ENCODE measurements at places on chromosomes 3 and 15. TPM values are rescaled to one million over a fixed set of nuclear protein-coding genes. Genes with fewer than 3 reads are reported as not detected.
A peak's percentile ranks its signal among the peaks of the same experiment; 100 is the strongest.

- no peaks in the 10 kb centered on the region for H3K36me3 ChIP-seq
- H3K4me3 ChIP-seq: no peak overlapping the region
- H3K27me3 ChIP-seq: no peaks in the 10 kb centered on the region
- H3K4me1 ChIP-seq: no peaks in the 10 kb centered on the region
- DNase-seq: no peak
These were observed 878.0 kb downstream of the PDCD6IP start for GRCh38 chr3:34676436-34676835.

Gene BLM
- total RNA-seq: 0.80 TPM

DNA sequence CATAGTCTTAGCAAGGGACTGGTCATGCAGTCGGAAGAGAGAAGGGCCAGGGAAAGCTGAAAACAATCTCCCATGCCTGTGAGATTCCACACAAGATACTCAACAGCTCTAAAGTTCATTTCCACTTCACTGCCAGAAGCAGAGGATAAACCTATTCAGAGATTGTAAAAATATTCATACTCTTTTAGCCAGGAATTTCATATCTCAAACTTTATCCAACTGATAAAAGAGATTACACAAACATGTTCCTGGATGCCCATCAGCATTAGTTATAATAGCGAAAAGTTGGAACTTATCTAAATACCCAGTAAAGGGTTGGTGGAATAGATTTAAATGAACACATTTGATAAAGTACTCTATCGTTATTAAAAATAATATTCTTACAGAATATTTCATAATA, 75.2 kb upstream of the ARHGEF3 start:
- no peaks in the 10 kb centered on the region for H3K36me3 ChIP-seq
- no peak overlapping the region for H3K4me3 ChIP-seq
- DNase-seq: no peak
- no peaks in the 10 kb centered on the region for H3K4me1 ChIP-seq
- H3K27me3 ChIP-seq: no peaks in the 10 kb centered on the region

GRCh38 chr3:44016818-44017217, 224.9 kb upstream of the TOPAZ1 start:
- H3K27ac ChIP-seq: no peak overlapping the region
- H3K4me1 ChIP-seq: peaks cover 4% of the 10 kb centered on the region
- H3K27me3 ChIP-seq: peaks cover 9% of the 10 kb centered on the region
- peak; percentile 89 for DNase-seq
- H3K36me3 ChIP-seq: no peaks in the 10 kb centered on the region
- no peak overlapping the region for H3K4me3 ChIP-seq

Gene INKA1
- total RNA-seq: 3.5 TPM

DNA sequence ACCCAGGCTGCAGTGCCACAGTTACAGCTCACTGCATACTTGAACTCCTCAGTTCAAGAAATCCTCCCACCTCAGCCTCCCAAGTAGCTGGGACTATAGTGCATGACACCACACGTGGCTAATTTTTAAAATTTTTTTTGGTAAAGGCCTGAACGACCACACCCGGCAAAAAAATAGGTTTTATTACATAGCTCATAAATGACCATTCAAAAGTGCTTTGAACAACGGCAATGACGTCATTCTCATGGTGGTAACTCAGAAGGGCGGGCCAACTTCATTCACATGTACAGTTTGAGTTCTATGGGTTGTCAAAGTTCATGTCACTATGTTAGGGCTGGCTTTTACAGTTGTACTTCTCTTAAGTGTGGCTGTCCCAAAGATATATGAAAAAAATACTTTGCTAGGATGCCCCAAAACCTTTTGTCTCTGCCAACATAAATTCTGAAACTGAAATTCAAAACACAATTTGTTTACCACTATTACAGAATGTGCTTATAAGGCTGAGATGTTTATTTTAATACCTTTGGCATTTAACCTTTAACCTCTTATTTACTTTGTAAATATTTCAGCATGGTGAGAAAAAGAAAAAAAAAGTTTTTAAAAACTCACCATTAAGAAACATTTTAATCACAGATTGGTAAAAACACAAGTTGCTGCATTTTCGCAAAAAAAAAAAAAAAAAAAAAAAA, 6.2 kb downstream of the MYO1E start:
- H3K4me1 ChIP-seq: peaks cover 26% of the 10 kb centered on the region
- no peaks in the 10 kb centered on the region for H3K36me3 ChIP-seq
- no peaks in the 10 kb centered on the region for H3K27me3 ChIP-seq
- H3K4me3 ChIP-seq: no peak overlapping the region
- no peak for DNase-seq

DNA sequence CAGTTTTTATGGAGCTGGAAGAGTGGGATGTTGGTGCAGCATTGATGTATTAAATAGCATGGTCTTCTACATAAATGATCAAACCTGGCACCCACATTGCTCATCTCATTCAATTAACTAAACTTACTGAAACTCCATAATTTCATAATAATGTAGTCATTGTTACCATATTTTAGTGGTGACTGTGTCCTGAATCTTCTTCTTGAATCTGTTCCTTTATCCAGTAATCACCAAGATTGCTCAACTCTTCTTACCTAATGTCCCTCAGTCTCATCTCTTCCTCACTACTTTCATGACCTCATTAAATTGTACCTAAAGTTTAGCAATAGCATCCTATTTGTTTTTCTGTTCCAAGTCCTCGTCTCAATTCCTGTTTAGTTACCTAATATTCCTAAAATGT, 69.8 kb downstream of the FGF7 start:
- H3K27ac ChIP-seq: no peak overlapping the region
- no peaks in the 10 kb centered on the region for H3K27me3 ChIP-seq
- H3K4me3 ChIP-seq: no peak overlapping the region
- peaks cover 24% of the 10 kb centered on the region for H3K4me1 ChIP-seq
- no peaks in the 10 kb centered on the region for H3K36me3 ChIP-seq
- no peak for DNase-seq

GRCh38 chr15:75030023-75030413, 6.6 kb downstream of the PPCDC start:
- H3K4me1 ChIP-seq: peaks cover 29% of the 10 kb centered on the region
- no peaks in the 10 kb centered on the region for H3K27me3 ChIP-seq
- no peak for DNase-seq
- peak overlapping the region; percentile 66 for H3K27ac ChIP-seq
- H3K36me3 ChIP-seq: peaks cover 12% of the 10 kb centered on the region
- peak overlapping the region; percentile 29 for H3K4me3 ChIP-seq

- no peaks in the 10 kb centered on the region for H3K4me1 ChIP-seq
- no peaks in the 10 kb centered on the region for H3K27me3 ChIP-seq
- no peak overlapping the region for H3K4me3 ChIP-seq
- no peak for DNase-seq
- H3K27ac ChIP-seq: no peak overlapping the region
These were observed 166.0 kb upstream of the LPP start for GRCh38 chr3:187987924-187988323.

Gene ATP8B4
- total RNA-seq: 2.9 TPM

DNA sequence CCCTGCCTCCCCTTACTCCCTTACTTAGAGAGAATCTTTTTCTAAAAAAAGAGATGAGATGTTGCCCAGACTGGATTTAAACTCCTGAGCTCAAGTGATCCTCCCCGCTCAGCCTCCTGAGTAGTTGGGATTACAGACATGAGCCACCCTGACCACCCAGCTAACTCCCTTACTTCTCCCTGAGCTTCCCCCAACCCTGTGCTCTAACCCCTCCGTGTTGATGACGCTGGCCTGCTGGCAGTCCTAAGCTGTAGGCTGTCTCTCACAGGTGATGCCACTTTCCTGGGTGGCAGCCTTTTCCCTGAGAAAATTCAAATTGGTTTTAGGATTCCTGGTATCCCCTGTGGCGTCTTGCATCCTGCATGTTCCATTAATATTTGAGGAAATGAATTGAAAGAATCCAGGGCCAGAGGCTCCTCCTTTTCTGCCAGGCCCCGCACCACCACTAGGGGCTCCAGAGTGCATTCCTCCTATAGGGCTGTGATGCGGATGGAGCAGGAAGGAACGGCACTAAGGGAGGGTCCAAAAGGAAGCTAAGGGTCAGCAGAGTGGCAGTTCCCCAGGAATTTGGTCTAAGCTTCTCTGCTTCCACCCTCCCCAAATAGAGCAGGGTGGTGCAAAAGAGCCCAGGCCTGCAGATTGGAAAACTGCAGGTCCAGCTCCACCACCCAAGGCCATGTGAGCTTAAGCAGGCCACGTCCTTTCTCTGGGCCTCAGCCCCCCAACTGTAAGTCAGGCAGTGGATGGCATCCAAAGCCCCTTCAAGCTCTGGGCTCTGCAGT, 101.1 kb downstream of the DAPK2 start:
- no peak overlapping the region for H3K4me3 ChIP-seq
- no peaks in the 10 kb centered on the region for H3K27me3 ChIP-seq
- no peak overlapping the region for H3K27ac ChIP-seq
- DNase-seq: peak; percentile 91
- no peaks in the 10 kb centered on the region for H3K36me3 ChIP-seq

All from esophagus muscularis mucosa (tissue), 4 donors.